ENCODE measurements at places on chromosomes 5 and 9.

DNA sequence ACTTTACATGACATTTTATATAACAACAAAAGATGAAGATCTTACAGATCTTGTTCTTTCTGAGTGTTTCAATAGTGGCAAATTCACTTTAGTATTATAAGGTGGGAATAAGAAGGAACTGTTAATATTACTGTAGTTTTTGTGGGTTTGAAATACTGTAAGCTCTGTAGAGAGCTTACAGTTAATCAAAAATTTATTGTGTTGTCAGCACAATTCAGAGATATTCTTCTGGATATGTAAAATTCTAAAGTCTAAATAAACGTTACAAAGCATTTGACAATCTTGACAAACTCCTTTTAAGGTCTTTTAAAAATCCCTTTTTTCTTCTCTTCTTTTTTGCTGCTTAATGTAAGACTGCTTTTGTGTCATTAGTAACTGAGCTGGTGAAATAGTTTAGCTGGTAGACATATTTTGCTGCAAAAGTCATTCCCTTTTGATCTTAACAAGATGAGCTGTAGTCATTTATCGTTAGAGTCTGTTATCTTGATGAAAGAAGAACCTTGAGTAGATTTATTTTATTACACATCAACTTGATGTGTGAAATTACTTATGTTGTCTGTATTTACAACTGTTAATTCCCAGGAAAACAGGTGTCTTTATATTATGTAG lies 186.0 kb downstream of the WDR70 start:
- DNase-seq: no peak

- no peak for DNase-seq
Measured at GRCh38 chr5:10351199-10351905, 2.1 kb upstream of the MARCHF6 start.

DNA sequence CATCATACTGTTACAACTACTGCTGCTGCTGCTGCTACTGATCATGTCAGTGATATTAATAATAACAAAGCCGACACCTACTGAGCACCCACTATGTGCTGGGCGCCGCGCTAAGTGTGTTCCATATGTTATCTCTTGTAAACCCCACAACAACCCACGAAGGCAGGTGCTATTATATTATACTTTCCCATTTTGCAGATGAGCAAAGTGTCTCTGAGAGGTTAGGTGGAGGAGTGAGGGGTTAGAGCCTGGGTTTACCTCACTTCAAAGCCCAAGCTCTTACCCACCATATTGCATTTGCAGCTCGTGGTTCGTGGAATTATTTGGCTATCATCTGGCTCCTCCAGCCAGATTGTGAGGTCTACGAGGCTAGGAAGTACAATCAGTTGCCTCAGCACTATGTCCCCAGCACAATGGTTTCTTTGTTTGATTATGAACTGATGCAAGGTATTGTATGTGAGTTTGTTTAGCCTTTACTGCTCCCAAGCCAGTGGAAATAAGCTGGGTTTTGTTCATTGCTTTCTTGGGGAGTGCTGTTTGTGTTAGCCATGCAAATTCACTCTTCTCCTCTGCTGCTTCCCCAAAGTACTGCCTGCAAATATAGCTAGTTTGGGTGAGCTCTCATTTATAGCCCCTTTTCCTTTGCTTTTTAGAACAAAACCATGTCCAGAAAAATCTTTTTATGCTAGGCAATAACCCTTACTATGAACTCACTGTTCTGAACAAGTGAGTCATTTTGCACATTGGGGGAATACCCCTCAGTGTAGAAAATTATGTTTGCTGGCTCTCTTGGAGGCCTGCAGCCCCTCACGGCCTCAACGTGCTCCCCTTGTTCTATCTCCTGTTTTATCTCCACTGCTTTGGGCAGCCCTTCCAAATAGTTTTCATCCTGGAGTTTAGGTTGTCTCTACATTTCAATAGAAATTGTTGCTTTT lies 47.9 kb downstream of the ALG2 start:
- no peak for DNase-seq

- DNase-seq: no peak
Measured at GRCh38 chr5:140674211-140674610, 835 bp upstream of the DND1 start.

GRCh38 chr5:79716839-79717238 lies 27.2 kb downstream of the CMYA5 start:
- DNase-seq: no peak

GRCh38 chr9:95025213-95026147 lies 292.0 kb downstream of the FANCC start:
- DNase-seq: no peak

DNA sequence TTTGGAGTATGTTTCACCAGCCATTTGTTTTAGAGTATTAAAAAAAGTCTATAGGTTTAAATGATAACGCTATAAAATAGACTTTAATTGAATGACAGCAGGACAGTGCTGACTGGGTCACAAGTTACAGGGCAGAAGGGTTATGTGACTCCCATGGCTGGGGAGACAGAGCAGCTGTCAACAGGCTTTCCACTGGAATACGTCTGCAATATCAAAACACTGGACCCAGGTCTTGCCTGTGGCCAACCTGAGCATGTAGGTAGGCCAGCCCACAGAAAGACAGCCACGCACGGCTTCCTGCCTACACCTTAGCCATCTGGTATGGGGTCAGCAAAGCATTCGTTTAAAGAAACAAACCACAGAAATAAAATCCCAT lies 80.7 kb downstream of the OTULIN start:
- no peak for DNase-seq

GRCh38 chr9:76718166-76718565 lies 46.1 kb upstream of the PCA3 start:
- DNase-seq: no peak

GRCh38 chr5:178940569-178941360 lies at the start of gene ZNF454:
Gene ZNF454, plus strand, starts transcription at chr5:178941198. Its CDS starts 1,594 bp downstream, at chr5:178942792.
- DNase-seq: peak; percentile 57

GRCh38 chr5:93236807-93237421 lies 344.1 kb downstream of the NR2F1-AS1 start:
- DNase-seq: no peak

DNA sequence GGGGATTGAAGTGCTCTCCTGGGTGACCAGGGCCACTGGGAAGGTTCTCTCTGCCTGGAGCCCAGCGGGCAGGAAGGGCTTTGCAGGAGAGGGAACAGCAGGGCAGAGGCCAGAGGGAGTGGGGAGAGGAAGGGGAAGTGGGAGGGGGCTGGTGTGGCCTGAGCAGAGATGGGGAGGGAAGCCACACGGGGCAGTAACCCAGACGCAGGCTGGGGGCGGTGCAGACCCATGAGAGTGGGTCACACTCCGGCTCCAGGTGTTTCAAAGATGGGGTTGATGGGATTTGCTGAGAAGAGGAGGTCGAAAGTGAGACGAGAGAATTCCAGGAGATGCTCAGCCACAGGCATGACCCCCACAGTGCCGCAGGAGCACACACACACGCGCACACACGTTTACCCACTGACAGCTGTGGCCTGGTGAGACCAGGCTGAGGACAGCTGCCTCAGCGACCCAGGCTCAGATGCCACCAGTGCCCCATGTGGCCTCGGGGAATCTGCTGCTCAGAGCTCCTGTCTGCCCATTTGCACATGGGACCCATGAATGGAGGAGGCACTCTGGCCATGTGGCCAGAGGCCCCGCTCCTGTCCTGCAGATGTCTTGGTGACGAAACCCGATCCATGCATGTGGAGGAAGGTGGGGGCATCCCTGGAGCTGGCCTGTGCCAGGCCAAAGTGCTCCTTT lies 32.7 kb upstream of the FCN2 start:
- no peak for DNase-seq

GRCh38 chr5:4700069-4700468 lies 440.1 kb upstream of the ADAMTS16 start:
- DNase-seq: peak; percentile 73

- no peak for DNase-seq
Measured at GRCh38 chr9:25700430-25700829, 22.2 kb upstream of the TUSC1 start.

DNA sequence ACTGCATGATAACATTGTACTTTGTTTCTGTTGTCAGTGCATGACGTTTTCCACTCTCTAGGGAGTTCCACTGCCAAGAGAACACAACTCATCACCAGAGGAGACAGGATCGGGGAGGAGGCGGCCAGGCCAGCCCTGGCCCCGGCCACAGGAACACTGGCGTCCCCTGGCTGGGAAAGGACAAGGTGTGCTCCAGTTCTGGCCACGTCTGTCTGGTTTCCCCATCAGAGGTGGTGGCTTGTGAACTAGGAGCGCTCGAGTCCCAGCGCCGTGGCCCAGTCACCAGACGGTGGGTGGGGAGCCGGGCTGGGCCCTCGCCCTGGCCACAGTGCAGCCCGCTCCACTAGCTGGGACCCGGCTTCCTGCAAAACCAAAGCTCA lies 211.9 kb upstream of the IRX4 start:
- DNase-seq: no peak

- no peak for DNase-seq
Measured at GRCh38 chr5:131324303-131324702, 60.5 kb downstream of the CDC42SE2 start.

DNA sequence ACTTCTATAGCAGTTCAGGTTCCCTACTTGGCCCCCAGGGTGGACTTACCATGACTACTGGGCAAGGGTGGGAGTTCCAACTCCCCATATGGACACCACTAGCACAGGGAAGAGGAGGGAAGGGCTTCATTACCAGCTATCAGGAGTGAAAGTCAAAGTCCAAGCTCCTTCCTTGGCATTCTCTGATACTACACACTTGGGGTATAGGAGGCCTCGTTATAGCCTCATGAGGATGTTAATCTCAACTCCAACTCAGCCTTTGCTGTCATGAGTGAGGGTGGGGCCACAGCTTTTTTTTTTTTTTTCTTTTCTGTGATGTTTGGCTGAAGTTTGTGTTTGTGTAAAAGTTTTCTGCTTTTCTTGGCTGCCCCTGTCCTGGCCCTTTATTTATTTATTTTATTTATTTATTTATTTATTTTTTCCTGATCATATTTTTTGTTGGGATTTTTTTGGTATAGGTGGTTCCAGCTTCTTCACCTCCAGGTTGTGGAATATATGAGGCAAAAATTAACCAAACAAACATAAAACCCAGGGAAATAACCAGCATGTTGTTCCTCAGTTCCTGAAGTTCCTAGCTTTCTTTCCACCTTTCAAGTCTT lies 8.7 kb downstream of the GARIN3 start:
- DNase-seq: no peak

- no peak for DNase-seq
Measured at GRCh38 chr5:170223906-170224305, 8.9 kb upstream of the C5orf58 start.

DNA sequence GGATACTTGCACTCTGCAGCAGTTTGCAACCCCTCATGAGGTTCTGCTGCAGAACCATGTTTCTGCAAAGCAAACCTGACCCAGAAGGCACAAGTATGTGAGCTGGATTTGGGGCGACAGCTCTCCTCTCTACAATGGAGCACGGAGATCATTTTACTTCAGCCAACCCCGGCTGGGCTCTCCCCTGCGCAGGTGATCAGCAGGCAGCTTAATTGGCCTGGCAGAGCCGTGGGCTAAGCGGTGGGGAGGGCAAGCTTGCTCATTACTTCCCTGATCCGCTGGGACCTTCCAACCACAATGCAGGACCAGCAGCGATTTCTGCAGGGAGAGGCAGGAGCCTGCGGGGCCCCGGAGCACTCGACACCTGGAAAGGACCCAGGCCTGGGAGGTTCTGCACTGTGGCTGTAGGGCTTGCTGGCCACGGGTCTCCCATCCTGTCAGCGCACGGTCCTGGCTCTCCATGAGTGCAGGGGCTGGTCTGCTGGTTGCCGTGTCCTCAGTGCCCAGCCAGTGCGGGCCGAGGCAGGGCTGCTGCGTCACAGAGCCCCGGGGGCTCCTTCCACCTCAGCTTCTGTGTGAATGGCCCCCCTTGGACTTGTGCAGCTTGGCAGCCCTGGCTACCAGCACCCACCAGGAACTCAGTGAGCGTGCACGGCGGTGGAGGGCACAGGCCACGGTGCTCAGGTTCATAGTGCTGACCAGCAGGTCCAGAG lies 51.8 kb upstream of the RAPGEF1 start:
- no peak for DNase-seq

DNA sequence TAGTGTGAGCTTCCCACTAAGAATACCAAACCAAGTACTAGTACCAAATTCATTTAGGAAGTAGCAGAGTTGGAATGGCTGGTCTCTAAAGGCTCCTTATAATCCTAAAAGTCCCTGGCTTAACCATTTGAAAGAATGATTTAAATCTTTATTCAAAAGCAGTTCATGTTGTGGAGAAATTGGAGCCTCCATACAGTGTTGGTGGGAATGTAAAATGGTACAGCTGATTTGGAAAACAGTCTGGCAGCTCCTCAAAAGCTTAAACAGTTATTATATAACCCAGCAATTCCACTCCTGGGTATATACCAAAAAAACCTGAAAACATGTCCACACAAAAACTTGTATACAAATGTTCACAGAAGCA lies 2.9 kb downstream of the PLIN2 start:
- DNase-seq: no peak

GRCh38 chr5:94751460-94751859 lies 133.0 kb downstream of the SLF1 start:
- DNase-seq: no peak

DNA sequence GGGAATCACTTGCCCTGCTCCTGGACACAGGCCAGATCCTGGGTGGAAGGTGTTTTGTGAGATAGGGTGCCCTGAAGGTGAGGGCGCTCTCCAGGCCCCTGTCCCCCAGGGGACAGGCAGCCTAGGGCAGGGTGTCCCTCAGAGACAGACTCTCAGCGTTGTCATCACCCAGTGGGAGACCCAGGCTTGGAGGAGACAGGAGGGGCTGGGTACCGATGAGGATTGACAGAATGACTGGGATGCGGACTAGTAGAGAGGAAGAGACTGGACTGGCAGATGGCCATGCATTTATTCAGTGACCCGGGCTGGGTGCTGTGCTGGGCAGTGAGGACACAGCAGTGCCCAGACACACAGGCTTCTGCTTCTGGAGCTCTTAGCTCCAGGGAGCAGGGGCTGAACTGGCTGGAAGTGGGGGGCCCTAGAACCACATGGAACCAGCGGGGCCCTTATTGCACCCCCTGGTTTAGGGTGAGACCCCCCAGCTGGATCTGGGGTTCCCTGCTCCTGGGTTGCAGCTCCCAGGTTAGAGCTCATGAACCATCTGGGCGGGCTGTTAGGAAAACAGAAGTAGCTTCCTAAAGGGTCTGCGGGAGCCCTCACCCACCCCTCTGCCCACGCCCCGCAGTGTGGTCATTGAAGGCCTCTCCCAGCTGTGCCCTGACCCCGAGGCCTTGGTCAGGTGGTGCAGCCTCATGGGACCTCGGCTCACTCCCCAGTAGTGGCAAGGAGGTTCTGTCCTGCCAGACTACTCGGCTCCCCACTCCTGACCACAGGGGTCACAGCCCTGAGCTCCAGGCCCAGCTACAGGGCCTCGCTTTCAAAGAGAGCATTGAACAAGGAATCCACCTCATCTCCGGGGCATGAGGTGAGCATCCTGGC lies 116.7 kb upstream of the LMX1B start:
- no peak for DNase-seq

Data from NCI-H1105 (cell line).